Mammary epithelial cell (primary cell): ENCODE measurements at places on chromosomes 7 and 10.

DNA sequence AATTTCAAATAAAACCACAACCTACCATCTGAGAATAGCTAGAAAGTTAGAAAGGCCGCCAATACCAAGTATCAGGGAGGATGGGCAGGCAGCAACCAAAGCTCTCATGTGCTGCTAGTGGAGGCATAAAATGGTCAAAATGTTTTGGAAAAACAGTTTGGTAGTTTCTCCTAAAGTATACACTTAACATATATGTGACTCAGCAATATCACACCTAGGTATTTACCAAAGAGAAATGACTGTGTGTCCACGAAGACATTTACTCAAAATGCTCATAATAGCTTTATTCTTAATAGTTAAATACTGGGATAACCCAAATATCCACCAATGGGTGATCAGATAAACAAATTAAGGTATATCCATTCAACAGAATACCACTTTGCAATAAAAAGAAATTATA, 14.3 kb downstream of the RHEB start:
- DNase-seq: no peak

GRCh38 chr7:157010588-157011332, at the start of gene MNX1:
Gene MNX1 (minus strand): TSS chr7:157010663. CDS start chr7:157010350, 313 bp downstream.
- peak; percentile 83 for DNase-seq

- DNase-seq: no peak
Measured at GRCh38 chr10:72323108-72323749, 31.5 kb downstream of the DNAJB12 start.

- peak; percentile 63 for DNase-seq
Measured at GRCh38 chr7:6628045-6628444, 9.1 kb upstream of the ZNF316 start.

DNA sequence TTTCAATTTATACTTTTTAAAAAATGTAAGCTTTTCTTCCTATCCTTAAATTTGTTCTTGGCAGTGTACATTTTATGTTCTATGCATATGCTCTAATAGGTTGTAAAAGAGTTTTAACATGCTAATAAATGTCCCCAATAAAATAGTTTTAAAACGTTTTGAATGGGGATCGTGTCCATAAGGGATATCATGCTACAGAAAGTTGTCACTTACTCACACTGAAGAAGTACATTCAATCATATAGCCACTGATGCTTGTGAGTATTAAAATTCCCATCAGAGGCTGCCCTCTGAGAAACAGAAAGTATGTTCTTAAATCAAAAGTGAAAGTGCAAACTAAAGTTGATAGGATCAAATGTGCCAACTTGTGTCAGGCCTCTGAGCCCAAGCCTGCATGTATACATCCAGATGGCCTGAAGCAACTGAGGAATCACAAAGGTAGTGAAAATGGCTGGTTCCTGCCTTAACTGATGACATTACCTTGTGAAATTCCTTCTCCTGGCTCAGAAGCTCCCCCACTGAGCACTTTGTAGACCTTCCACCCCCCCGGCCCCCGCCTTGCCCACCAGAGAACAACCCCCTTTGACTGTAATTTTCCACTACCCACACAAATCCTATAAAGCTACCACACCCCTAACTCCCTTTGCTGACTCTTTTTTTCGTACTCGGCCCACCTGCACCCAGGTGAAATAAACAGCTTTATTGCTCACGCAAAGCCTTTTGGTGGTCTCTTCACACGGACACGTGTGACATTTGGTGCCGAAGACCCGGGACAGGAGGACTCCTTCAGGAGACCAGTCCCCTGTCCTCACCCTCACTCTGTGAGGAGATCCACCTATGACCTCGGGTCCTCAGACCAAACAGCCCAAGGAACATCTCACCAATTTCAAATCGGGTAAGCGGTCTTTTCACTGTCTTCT, 877 bp upstream of the NOD1 start:
- peak; percentile 24 for DNase-seq

GRCh38 chr10:23204773-23205172, 12.7 kb downstream of the PTF1A start:
- DNase-seq: no peak

DNA sequence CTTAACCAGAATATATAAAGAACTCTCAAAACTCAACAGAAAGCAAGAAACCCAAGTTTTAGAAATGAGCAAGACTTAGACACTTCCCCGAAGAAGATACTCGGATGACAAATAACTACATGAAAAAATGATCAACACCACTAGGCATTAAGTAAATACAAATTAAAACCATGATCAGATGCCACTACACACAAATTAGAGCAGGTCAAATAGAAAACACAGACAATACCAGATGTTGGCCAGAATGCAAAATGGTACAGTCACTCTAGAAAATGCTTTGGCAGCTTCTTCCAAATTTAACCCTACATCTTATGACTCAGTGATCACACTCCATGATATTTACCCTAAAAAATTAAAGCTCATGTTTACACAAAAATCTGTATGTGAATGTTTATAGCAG, 18.4 kb downstream of the TMEM176A start:
- no peak for DNase-seq

DNA sequence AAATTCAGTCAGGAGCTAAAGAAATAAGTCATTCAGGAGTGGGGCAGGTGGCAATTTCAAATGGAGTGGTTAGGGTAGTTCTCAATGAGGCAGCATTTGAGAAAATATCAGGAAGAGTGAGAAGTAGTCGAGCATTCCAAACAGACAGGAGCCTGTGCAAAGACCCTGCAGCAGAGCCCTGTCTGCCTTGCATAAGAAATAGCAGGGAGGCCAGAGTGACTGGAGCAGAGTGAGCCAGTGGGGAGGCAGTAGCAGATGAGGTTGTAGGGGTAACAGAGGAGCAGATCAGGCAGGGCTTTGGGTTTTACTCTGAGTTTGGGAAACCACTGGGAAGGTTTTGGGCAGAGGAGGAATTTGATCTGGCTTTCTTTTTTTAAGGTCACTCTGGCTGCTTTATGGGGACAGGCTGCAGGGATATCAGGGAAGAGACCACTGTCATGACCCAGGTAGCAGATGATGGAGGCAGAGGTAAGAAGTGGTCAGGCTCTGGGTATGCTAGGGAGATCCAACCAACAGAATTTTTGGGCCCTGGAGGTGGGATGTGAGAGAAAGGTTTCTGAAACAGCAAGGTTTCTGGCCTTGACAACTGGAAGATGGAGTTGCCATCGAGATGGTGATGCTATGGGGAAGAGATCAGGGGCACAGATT, 1.3 kb upstream of the BLVRA start:
- DNase-seq: no peak

GRCh38 chr7:31487476-31487875, 26.4 kb upstream of the ITPRID1 start:
- peak; percentile 51 for DNase-seq

DNA sequence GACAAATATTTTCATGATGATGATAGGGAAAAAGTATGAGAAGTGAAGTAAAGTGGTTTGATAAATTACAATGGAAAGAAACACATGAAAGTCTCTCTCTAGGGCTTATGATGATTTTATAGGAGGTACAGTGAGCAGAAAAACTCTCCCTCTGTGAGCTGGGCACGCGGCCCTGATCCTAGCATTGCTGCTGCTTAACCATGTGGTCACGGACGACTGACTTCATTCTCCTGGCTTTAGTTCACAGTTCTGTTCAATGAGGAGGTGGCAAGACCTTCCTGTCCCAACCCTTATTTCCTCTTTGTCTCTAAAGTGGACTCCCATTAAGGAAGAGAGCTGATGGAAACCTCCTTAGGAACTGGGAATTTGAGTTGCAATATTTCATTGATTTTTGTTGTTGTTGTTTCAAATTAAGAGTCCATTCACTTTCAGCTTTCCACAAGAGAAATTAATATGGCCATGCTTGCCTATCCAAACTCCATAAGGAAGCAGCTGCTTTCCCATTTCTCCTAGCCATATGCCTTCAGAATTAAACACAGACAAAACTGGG, 8.2 kb upstream of the PON3 start:
- DNase-seq: no peak

- no peak for DNase-seq
Measured at GRCh38 chr7:30147223-30147622, 12.4 kb downstream of the MTURN start.

DNA sequence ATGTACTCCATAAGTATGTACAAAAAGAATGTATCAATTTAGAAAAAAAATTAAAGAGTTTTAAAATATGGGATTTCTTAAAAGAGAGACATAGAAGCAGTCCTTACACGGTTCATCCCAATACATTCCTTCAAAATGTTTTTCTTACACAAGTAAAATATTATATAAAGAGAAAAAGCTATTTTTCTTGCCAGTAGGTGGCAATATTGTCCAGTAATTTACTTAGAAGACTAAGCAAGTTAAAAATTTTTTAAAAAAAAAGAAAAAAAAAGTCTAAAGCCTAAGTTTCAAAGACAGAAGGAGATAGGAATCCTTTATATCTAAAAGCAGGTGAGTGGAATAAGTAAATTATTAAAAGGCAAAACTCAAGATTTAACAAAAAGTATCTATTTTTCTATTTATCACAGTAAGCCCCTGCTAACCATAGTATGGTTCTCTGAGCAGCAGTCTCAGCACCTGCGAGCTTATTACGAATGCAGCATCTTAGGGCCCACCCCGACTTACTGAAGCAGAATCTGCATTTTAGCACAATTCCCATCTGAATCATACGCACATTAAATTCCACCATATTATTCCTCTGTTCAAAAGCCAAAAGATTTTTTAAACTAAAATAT, 240.6 kb downstream of the DGKI start:
- DNase-seq: peak; percentile 25

DNA sequence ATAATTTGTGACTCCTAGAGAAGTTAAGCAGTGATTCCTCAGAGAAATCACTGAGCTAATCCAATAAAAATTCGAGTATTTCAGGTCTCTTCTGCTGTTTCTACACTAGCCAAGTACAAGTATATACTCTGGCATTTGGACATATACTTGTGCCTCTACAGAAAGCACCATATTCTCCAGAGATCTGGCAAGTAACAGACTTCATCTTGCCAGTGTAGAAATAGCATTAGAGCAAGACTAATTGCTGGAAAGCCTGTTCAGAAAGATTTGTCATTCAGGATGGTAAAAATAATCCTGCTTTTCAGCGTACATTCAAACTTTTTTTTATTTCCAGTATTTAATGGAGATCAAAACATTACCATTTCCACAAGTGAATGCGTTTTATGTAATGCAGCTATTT, 410.8 kb upstream of the ETV1 start:
- no peak for DNase-seq

- no peak for DNase-seq
Measured at GRCh38 chr10:121936295-121936694, 8.5 kb upstream of the ATE1 start.

DNA sequence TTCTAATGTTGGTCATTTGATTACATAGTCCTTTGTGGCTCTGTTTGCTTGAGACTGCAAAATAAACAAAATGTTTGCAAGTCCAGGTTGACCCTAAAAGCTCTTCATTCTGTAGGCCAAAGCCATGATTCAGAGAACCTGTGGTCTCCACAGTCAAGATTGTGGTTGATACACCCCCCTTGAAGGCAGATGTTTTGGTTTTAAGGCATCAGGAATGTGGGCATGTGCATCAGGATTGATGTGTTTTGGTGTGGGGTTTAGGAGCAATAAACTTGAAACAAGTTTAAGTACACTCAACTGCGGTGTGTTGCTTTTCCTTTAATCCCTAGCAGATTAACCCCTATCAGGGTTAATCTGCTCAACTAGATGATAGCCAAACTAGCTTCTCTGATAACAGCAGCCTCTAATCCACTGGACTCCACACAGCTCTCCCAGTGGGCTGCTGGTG, 379.1 kb upstream of the GALNT17 start:
- no peak for DNase-seq

DNA sequence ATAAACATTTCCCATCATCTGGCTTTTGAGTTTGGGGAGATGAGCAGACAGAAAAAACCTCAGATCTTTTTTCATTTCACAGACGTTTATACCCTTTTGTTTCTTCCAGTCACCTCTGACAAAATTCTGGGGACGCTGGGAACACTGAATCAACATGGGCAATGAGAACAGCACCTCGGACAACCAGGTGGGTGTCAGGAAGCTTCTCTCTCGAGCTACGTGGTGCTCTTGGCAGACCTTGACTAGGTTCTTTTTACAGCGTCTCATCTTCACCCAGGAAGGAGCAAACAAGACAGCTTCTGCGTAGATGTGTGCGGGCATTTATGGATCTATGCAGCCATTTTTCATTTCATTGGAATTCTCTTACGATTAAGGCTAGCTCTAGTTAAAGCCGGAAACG, 32.9 kb downstream of the TACC2 start:
- DNase-seq: no peak

DNA sequence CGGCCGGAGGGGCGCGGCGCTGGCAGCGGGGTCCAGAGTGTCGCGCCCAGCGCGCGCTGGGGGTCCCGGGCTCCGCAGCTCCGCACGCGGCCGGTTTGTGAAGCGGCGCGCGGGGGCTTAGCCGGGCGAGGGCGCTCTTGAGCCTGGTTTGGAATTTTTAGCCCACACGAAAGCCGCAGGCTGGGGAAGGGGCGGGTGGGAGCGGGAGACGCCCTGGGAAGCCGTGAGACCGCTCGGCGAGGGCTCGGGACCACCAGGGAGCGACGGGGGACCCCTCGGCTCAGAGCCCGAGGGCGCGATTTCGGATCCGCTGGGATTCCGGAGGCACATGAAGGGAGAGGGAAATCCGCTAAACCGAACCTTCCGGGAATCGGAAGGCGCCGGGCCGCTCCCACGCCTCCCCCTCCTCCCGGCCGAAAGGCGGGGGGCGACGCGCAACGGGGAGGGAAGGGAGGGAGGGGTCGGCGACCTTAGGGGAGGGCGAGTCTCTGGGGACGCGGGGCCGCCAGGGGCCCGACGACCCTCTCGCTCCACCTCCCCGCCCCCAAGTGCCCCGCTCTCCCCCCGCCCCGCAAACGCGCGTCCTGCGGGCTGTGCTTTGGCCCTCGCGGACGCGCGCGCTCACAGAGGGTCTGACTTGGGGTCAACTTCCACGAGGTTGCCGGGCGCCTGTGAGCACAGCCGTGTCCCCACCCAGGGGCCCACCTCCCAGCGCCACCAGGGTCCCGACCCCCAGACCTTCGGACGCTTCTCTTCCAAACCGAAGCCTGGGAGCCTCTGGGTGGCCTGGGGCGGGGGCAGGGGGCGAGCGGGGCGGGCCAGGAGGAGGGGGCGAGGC, 5.1 kb upstream of the ELFN1 start:
- peak; percentile 30 for DNase-seq

DNA sequence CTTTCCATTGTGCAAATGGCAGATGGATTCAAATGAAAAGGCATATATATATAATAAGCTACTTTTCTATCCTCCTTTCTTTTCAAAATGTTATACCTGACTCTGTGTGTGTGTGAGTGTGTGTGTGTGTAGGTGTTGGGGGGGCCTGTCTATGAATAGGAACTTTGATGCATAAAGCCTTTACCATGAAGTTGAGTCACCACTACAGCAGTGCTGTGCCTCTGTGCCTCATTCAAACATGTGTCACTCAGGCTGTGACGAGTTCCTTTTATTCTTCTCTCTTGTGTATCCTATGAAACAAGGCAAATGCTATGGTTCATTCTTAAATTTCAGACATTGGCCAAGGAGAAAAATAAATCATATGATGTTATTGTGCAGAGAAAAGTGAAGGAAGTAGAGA, 52.7 kb upstream of the DKK1 start:
- peak; percentile 66 for DNase-seq

DNA sequence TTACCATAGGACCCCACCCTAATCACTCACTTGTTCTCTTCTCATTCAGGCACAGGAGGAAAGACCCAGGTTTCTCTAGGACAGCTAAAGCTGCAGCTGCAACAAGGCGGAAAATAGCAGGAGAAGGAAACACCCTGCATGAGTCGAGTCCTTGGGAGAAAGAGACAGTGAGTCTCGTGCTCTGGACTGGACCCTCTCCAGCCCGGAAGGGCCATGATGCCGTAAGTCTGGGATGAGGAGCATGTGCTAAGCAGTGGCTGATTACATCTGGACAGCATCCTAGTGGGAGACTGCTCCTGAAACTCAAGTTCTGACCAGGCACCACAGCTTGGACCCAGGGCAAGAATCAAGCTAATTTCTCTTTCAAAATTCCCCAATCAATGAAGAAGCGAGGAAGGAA, 39.4 kb downstream of the FBXW4 start:
- DNase-seq: no peak
